ENCODE measurements at places on chromosomes 16 and 17. TPM values are rescaled to one million over a fixed set of nuclear protein-coding genes. Genes with fewer than 3 reads are reported as not detected.

Gene SLC5A11
- total RNA-seq, result 0.21 TPM

GRCh38 chr17:49845321-49845720, 2.5 kb downstream of the TAC4 start:
- peak; percentile 46 for DNase-seq

DNA sequence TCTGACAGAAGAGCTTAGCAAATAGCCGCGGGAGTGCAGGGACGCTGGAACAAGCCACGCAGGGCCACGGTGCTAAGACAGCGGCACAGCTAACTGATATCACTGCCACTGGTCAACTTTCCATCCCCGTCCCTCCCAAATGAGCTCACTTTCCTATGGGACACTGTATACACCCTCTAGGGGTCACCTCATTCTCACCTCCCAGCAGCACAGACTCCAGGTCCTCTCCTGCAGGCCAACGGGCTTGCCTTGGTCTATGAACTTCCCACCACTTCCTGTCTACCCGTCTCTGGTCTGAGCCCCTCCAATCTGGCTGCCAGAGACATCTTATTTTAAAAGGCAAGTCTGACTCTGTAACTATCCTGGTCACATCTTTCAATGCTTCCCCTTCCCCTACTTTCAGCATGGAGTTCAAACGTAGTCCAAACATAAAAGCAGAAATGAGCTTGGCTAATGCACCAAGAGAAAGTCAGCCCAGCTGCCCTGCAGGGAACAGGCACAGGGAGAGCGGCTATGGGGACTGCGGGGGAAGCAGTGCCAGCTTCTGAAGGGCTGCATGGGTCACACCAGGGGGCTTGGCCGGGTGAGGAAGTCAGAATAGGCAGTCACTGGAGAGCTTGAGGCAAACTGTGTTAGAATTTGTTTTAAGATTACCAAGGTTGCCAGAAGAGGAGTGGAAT, 26.3 kb upstream of the SLC38A8 start:
- DNase-seq, result no peak

- DNase-seq, result no peak
Observed at GRCh38 chr16:30527635-30528178, 1.3 kb upstream of the ZNF768 start.
